ENCODE measurements at places on chromosomes 1 and 21. TPM values are rescaled to one million over a fixed set of nuclear protein-coding genes. Genes with fewer than 3 reads are reported as not detected.

RXFP4 gene
- total RNA-seq: not detected

SLAMF1 gene
- 0.20 TPM for total RNA-seq

CELA2A gene
- total RNA-seq: not detected

CHODL gene
- 11.8 TPM for total RNA-seq

GJA5 gene
- total RNA-seq: 5.3 TPM

FUBP1 gene
- total RNA-seq: 180 TPM

DNA sequence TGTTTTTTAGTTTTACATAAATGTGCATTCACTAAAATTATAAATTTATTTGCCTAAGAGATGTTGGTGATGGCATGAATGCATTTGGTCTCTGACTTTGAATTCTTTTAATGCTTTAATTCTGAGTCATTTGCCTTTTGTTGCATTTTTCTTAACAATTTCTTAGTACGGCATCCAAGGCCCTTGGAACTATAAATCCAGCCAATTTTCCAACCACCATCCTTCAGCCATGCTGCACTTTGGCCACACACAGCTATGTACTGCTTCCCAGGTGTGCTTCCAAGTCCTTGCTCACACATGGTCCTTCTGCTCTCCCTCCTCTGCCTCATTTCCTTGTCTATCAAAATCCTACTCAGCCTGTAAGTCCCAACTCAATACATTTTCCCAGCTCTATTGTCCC, 161.0 kb downstream of the DHRS3 start:
- no peak for DNase-seq

- no peak for DNase-seq
Observed at GRCh38 chr1:20409012-20409411, 77.0 kb downstream of the CAMK2N1 start.

DNA sequence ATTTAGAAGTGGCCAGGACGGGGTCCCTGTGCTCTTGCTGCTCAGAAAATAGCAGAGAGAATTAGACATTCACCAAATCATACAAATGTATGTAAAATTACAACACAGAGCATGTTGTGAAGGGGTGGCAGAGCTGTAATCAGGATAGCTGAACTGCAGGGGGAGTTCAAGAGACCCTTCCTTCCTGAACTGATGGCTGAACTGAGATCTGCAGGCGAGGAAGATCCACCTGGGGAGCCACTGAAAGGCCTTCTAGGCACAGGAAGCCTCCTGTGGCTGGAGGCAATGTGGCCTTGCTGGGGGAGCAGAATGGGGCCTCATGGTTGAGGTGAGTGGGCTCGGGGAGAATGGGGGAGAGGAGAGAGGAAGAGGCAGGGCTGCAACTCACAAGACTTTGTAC, 216.5 kb downstream of the PRDM2 start:
- DNase-seq: no peak

- peak; percentile 80 for DNase-seq
Observed at GRCh38 chr1:161946071-161946987, 77.3 kb downstream of the OLFML2B start.

DNA sequence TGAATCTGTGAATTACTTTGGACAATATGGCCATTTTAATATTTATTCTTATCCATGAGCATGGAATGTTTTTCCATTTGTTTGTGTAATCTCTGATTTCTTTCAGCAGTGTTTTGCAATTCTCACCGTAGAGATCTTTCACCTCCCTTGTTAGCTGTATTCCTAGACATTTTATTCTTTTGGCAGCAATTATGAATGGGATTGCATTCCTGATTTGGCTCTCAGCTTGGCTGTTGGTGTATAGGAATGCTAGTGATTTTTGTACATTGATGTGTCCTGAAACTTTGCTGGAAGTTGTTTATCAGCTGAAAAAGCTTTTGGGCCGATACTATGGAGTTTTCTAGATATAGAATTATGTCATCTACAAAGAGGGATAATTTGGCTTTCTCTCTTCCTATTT, 44.2 kb upstream of the NEGR1 start:
- no peak for DNase-seq

DNA sequence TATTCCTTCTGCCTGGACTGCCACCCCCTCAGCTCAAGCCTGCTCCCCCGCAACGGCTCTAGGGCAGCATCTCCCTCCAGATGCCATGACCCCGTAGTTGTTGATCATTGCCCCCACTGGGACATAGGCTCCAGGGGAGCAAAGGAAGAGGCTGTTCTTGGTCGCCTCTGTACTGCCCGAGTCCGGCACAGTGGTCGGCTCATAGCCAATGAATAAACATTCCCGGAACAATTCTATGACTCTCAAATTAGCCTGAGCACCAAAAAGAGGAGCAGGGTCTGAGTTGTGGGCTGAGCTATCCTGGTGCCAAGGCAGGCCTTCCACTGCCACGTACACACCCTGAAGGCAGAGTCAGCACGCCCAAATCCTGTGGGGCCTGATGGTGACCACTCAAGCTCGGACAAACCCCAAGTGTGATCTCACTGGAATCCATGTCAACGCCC, 33.1 kb downstream of the CAPZB start:
- no peak for DNase-seq

DNA sequence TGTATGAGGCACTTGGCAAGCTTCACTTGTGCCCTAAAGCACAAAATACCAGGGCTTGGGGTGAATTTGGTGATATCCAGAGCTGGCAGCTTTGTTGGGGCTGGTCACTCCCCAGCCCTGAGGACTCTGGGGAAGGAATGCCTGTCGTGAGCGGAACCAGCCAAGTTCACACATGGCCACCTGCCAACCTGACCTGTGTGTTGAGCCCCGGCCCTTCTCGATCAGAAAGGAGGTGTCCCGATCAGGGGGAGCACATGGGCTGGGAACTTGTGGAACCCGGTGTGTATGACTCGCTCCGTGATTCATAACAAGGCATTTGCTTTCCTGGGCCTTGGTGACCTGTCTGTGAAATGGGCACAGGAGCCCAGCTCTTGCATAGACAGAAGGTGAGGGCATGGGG, 43.1 kb downstream of the AGPAT3 start:
- no peak for DNase-seq

- no peak for DNase-seq
Observed at GRCh38 chr1:18700530-18700929, 69.9 kb downstream of the PAX7 start.

- DNase-seq: no peak
Observed at GRCh38 chr1:43436371-43436770, 17.4 kb downstream of the HYI start.

DNA sequence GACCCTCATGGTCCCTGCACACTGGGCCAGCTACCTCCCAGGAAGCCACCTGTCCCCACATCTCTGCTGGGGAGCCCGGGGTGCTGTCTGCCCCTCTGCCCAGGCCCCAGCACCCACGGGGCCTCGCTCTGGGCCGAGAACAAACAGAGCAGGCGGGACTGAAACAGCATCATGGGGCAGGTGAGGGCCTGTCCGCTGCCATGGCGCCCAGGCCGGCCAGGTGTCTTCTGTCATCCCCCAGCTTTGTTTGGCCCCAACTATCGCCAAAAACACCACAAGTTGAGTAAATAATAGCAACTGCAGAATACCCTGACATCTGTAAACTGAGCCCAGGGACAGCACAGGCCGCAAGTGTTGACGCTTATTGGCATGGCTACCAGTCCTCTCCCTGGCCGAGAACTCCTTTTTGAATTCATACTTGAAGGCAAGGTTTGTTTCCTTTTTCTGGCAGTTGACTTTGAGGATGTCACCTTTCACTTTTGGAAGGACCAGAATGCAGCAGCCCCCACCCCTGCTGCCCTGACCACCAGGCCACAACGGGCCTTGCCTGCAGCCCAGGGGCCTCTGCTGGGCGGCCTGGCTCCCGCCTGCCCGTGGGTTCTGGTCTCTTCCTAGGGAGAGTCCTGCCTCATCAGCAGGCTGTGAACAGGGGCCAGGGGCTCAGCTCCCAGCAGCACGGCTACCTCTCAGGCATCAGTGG, 152.7 kb downstream of the CASZ1 start:
- DNase-seq: no peak

DNA sequence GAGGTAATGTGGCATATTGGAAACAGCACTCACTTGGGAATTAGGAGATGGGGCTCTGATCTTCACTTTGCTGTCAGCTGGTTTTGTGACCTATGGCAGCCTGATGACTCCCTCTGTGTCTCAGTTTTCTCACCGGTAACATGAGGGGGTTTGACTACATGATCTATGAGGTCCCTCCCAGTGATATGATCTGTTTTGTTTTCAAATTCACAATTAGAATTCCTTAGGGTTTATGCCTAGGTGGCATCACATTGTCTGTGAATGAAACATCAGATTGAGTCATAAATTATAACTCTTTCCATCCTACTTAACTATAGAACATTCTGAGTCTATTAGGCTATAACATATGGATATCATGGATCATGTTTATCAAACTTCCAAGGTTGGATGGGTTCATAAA, 386.6 kb downstream of the PTBP2 start:
- no peak for DNase-seq

- no peak for DNase-seq
Observed at GRCh38 chr1:163357378-163357777, 35.6 kb downstream of the NUF2 start.

DNA sequence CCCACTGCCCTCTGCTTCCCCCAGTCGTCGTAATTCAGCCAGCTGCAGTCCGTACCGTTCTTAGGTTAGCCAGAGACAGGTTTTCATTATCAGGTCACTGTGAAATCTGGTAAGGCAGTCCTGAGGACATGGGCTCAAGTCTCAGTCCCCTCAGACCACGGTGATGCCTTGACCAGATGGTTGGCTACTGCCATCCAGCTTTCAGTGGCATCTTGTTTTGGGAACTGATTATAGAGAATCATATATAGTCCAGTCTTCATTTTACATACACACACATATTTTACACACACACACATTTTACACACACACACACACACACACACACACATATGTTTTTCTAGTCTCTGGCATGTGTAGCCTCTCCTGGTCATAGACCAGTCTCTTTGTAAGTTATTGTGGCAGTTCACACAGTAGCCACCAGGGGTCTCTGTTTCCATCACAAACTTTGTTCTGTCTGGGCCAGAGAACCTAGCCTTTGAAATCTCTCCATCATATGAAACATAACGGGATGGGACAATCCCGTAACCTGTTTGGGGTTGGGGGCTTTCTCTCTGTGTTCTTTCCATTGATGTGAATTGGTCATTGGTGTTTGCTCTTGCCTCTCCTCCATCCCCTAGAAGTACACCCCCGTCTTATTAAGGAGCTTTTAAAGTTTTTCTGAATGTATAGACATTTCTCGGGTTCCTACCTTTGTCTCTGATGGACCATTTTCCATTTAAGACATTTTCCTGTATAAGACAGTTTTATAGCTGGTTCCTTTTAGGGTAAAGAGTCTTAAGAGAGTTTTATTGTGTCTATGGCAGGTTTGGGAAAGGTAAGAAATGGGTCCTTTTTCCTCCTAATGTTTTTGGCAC, 8.4 kb upstream of the IKBKE start:
- DNase-seq: no peak

GRCh38 chr1:231059566-231060193, 19.6 kb upstream of the FAM89A start:
- no peak for DNase-seq

DNA sequence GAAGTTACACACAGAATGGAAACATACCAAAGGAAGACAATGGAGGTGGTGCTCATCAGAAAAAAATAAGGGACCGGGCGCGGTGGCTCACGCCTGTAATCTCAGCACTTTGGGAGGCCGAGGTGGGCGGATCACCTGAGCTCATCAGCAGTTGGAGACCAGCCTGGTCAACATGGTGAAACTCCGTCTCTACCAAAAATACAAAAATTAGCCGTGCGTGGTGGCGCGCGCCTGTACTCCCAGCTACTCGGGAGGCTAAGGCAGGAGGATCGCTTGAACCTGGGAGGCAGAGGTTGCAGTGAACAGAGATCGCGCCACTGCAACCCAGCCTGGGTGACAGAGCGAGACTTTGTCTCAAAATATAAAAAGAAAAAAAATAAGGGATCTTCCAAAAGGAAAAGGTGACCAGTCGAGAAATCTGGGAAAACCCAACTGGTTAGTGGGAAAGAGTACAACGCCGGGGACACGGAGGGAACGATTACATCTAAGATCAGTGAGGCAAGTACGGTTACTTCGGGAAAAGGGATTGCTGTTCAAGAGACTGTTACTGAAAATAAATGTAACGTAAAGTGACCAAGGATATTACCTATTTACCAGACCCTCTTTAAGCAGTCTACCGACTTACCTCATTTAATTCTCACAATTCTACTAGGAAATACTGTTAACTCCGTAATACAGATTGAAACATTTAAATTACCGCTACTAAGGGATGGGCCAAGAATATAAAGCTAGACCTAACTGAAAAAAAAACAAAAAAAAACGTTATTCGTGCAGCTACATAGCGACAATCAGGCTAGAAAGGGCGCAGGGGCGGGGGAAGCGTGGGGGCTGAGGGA, 822 bp downstream of the CCT3 start:
- DNase-seq: no peak

- peak; percentile 6 for DNase-seq
Observed at GRCh38 chr1:40951943-40952743, 27.4 kb upstream of the CTPS1 start.

GRCh38 chr1:237590386-237590785, 300.3 kb downstream of the ZP4 start:
- no peak for DNase-seq

GRCh38 chr21:31667639-31668038, 8.1 kb downstream of the SOD1 start:
- DNase-seq: no peak

DNA sequence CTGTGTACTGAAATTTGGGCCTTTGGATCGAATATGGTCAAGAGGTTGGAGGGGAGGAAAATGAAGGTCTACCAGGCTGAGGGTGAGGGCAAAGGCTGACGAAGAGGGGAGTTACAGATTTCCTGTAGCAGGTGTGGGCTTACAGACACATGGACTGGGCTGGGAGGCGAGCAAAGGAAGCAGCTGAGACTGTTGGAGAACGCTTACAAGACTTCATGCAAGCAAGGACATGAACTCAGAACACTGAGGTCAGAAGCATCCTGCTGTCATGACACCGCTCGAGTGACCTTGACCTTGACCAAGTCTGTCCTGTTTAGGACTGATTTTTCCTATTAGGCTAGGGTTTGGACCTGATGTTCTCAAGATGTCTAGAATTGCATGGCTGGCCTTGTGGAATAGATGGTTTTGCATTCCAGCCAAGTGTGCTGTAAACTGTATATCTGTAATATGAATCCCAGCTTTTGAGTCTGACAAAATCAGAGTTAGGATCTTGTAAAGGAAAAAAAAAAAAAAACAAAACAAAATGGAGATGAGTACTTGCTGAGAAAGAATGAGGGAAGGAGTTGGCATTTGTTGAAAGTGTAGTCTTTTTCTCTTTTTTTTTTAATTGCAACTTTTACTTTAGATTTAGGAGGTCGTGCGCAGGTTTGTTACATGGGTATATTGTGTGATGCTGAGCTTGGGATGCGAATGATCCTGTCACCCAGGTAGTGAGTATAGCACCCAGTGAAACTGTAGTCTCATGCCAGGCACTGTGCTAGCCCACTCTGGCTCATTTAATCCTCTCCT, 5.8 kb downstream of the ELF3 start:
- DNase-seq: peak; percentile 50

DNA sequence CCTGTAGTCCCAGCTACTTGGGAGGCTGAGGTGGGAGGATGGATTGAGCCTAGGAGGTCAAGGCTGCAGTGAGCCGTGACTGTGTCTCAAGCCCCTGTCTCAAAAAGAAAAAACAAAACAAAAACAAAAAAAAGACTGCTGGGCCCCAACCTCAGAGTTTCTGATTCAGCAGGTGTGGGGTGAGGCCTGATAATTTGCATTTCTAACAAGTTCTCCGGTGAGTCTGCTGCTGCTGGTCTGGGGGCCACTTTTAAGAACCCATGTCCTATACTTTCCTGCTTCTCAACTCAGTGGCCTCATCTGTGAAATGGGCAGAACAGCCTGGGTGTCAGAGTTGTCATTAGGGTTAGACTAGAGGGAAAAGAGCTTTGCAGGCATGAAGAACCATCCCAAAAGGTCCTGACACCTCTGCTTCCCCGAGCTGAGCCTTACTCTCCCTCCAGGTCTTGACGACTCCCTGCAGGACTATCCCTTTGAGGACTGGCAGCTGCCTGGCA, 2.8 kb downstream of the CNKSR1 start:
- DNase-seq: no peak

Measured in skin of body (tissue), 3 donors.